Foreskin fibroblast (primary cell): ENCODE measurements at places on chromosomes 5 and 9.

- no peak for DNase-seq
Measured at GRCh38 chr9:124733964-124734740, 37.0 kb downstream of the NR6A1 start.

DNA sequence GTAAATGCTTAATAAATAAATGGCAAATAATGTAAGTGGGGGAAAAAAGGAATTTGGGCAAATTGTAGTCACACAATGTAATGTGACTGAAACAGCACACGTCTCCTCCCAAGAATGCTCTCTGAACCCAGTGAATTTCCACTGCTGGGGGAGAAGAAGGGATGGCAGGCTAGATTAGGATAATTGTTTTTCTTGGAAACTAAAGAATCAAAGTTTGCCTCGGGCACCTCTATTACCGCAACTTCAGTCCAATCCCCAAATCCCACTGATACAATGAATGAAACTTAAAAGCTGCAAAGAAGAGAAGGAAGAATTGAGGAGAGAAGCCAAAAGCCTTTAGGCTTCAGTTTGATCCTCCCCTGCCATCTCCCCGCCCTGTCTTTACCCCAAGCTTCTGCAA, 423.2 kb upstream of the PAPPA start:
- DNase-seq, result peak; percentile 52

- DNase-seq, result no peak
Measured at GRCh38 chr5:144207875-144208444, 37.3 kb downstream of the KCTD16 start.

DNA sequence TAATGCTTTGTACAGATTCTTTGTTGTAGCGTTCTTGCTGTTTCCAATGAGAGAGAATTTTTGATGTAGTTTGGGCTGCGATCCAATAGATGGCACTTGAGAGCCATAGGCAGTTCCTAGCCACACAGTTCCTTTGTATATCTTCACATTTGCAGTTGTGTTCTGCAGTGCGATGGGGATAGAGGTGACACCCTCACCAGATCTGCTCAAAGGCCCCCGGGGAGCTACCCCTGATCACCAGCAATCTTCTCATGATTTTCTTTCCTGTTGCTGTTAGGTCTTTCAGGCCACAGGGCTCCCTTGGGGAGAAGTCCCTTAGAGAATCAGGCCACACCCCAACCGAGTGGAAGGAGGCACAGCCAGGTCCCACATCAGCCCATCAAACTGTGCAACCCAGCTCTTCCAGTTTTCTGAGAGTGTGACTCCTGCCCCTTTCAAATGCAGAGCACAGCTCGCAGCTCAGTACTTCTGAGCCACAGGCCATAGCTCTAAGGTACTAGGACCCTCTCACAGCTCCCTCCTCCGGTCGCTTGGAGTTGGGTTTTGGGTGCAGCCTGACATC, 353.7 kb downstream of the SLCO4C1 start:
- peak; percentile 3 for DNase-seq

DNA sequence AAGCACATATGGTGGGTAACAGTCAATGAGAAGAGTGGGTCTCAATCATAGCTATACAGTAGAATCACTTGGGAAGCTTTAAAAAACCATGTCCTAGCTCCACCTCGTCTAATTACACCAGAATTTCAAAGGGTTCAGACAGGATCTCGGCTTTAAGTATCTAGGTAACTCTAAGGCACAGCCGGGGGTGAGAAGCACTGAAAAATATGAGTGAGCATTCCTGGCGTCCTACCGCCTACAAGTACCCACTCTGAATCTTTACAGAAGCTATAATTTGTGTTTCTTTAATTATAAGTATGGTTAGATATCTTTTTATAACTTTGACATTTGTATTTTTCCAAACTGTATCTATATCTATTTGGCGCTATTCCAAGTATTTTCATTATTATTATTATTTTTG, 16.1 kb downstream of the PAIP1 start:
- DNase-seq, result no peak
